ENCODE measurements at places on chromosomes 1 and 21. TPM values are rescaled to one million over a fixed set of nuclear protein-coding genes. Genes with fewer than 3 reads are reported as not detected.

DNA sequence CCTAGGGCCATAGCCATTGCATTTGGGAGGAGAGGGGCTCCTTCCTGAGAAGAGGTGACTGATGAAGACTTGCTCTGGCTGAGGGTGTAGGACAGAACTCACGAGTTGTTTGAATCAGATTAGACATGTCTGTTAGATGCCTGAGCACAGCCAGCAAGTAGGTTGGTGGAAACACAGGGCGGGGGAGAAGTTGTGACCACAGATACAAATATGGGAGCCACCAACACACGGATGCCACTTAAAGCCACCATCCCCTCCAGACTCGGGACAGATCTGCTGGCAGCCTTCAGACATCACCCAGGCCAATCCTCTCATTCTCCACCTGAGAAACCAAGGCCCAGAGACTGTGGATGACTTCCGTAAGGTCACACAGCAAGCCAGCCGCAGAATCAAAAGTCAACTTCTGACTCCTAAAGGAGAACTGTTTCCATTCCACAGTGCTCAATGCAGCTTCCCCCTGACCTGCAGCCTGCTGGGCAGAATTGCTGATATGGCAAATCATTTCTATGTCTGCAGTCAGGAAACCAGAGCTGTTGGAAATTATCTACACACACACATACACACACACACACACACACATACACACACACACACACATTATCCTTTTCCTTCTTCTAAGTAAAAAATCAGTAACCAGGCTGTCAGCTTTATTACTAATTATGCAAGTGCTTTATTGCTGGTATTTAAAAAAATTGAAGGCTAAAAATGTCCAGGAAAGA is 176.4 kb upstream of the KLHDC7A start:
- DNase-seq = no peak

- no peak for DNase-seq
Observed at GRCh38 chr1:59645893-59646292, 168.9 kb upstream of the HOOK1 start.

DNA sequence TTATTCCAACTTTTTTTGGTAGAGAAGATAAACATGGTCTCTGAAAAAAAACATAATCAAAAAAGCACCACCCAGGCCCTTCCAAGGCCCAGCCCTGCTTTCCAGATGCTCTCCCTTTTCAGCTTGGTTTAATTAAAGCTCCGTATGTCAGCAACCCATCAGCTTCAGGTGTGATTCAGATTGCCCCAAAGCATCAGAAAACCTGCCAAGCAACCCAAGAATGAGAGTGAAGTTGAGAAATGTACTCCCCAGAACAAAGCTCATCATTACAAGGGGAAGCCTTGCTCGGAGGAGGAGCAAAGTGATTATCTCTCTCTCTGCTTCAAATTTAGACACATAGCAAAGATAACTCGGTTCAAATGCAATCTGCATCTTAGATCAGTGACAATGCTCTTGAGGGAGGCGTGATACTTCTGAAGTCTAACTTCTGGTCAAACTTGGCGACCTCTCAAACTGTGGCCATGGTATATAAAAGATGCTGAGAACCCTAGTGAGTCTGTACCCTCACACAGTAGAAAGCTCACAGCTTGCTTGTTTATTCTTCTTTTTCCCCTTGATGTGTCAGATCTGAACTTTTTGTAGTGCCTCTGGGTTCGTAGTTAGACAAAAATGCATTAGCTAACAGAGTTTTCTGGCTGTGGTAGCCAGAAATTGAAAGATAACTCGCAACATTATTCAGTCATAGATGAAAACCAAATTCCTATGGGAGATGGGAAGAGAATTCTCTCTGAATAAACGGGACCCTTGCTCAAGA is 63.3 kb upstream of the ZC3H11B start:
- no peak for DNase-seq

Gene ERO1B
- 2.4 TPM for polyA plus RNA-seq

DNA sequence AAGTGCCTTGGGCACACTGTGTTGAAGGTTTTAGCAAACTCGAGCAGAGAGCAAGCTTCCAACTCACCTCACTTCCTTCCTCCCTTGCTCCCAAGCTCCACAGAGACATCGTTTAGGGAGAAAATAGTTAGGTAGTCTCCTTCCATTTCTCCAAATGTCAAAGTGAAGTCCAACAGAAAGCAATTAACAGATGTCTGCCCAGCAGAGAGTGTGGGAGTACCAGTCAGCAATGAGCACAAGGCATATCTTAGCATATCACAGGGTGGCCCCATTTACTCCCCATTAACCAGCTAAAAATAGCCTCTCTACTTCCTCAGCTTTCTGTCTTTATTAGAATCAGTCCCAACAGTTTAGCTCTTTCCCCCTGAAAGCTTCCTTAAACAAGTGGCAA is 334.2 kb upstream of the CAMK1G start:
- DNase-seq = no peak

Gene ITGB2
- polyA plus RNA-seq = 519 TPM

GRCh38 chr1:37475380-37476086 is 1.2 kb downstream of the ZC3H12A start:
- DNase-seq = peak; percentile 19

Gene TMEM82
- polyA plus RNA-seq = not detected
